Endodermal cell (in vitro differentiated cells): ENCODE measurements at places on chromosomes 1 and 21. TPM values are rescaled to one million over a fixed set of nuclear protein-coding genes. Genes with fewer than 3 reads are reported as not detected.
A peak's percentile ranks its signal among the peaks of the same experiment; 100 is the strongest.

DNA sequence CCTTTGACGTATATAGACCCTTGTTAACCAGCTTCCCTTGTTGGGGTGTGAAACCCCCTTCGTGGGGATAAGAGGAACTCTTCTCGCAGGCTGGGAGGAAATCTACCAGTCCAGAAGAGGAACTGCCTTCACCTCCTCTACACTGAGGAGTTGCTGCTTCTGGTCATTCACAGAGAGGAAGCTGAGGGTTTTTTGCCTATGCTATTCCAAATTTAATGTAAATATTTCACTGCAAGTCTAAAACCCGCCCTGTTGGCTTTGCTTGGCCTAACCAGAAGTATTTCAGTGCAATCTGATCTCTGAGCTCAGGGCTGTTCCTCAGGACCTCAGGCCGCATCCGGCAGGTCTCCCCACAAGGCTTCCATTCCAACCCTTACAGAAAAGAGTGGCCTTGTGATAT lies 150.1 kb downstream of the HIVEP3 start:
- no peaks in the 10 kb centered on the region for H3K27me3 ChIP-seq
- H3K27ac ChIP-seq: no peak overlapping the region
- no peak overlapping the region for H3K4me3 ChIP-seq
- no peak for DNase-seq
- H3K4me1 ChIP-seq: no peaks in the 10 kb centered on the region

The TMEM61 gene
- total RNA-seq: not detected in 3 replicates

The RAB42 gene
- 2.1 and 2.9 TPM in 2 replicates for total RNA-seq

DNA sequence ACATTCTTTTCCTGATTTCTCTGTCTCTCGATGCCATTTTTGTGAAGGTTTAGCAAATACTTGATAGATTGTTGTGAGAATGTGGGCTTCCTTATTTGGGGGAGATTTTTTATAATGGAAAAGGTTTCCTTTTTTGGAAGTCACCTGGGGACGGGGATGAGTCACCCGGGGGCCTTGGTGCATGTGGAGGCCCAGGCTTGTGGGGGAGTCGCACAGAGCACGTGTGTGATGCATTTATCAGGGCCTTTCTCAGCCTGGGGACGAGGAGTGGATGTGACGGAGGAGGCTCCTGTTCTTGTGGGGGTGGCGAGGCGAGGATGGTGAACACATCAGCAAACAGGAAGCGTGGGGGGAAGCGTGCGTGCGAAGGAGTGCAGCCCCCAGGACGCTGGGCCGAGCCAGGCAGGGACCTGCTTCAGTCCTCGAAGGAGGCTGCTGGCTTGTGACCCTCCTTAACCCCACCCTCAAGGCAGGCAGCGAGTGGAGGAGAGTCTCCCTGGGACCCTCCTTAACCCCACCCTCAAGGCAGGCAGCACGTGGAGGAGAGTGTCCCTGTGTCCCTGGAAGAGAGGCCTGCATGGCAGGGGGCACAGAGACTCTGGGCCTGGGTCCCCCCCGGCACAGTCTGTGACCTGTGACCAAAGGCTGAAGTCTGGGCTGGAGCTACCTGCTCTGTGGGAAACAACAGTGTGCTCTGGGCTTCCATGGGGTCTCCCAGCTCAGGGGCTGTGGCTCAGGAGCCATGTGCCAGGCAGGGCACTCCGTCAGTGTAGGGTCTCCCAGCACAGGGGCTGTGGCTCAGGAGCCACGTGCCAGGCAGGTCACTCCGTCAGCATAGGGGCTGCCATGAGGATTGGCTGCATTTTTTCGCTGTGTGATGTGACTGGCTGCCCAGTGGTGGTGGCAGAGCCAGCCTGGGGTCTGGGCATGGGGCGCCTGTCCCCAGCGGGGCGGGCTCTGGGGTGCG lies 57.2 kb downstream of the AGPAT3 start:
- no peaks in the 10 kb centered on the region for H3K27me3 ChIP-seq
- no peak overlapping the region for H3K27ac ChIP-seq
- no peaks in the 10 kb centered on the region for H3K36me3 ChIP-seq

DNA sequence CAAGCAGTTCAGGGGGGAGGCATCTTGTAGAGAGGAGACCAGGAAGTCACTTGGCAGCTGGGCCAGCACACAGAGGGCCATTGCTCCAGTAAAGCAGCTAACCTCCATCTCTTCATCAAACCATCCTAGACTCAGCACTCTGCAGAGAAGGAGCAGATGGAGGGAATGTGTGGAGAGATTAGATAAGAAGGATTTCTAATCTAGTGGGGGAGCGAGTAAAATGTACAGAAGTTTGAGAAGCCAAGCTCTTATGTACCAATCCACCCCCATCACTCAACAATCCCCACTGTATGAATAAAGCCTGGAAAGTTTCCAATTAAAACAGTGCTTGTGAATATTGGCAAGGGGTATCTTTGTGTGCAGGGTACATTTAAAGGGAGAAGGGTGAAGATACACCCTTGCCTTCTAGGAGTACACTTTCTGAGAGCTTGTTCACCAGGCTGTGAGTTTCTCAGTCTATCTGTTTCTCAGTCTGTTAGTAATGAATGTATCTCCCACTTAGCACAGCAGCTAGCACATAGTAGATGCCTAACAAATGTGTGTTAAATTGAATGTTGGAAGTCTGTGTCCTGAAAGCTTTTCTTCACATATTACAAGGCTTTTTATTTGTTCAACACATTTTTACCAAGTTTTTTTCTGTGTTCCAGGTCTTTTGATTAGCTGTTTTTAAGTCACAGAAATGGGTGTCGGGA lies 142.7 kb upstream of the UBE2U start:
- H3K4me1 ChIP-seq: peaks cover 4% of the 10 kb centered on the region
- no peak overlapping the region for H3K27ac ChIP-seq
- no peak for DNase-seq

The GCSAML gene
- not detected in 3 replicates for total RNA-seq

DNA sequence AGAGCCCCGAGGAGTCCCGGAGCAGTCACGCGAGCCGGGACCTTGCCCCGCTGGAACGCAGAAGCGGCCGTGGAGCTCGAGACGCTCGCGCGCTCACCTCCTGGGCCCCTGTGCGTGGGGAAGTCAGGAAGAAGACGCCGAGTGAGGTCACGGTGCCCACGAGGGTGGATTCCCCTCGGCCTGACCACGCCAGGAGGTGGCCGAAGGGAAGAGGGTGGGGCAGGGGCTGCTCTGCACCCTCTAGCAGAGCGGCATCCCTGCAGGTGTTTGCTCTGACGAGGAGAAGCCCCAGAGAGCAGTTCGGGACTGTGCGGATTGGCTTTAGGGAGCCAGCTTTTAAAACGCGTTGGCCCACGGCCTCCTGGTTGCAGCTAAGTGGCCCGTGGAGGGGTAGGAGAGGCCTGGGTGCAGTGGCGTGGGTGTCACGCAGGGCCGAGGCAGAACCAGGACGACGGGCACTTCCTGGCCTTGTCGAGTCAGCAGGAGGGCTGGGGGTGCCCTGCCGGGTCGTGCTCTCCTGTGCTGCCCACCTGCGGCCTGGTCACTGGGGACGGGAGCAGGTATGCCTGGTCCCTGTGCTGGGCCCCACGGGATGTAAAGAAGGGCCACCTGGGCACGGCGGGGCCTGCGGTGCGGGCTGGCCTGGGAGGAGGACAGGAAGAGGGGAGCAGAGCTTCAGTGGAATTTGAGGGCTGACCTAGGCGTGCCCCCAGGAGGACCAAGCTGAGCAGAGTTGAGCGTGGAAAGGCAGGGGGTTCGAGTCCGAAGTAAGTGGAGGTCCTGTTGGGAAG lies 1.0 kb downstream of the PDXK start:
- DNase-seq: peak; percentile 65
- peak overlapping the region; percentile 85 for H3K4me3 ChIP-seq
- H3K36me3 ChIP-seq: no peaks in the 10 kb centered on the region
- no peaks in the 10 kb centered on the region for H3K4me1 ChIP-seq
- no peak overlapping the region for H3K27ac ChIP-seq

The FMOD gene
- 2.9 and 3.5 TPM in 2 replicates for total RNA-seq

DNA sequence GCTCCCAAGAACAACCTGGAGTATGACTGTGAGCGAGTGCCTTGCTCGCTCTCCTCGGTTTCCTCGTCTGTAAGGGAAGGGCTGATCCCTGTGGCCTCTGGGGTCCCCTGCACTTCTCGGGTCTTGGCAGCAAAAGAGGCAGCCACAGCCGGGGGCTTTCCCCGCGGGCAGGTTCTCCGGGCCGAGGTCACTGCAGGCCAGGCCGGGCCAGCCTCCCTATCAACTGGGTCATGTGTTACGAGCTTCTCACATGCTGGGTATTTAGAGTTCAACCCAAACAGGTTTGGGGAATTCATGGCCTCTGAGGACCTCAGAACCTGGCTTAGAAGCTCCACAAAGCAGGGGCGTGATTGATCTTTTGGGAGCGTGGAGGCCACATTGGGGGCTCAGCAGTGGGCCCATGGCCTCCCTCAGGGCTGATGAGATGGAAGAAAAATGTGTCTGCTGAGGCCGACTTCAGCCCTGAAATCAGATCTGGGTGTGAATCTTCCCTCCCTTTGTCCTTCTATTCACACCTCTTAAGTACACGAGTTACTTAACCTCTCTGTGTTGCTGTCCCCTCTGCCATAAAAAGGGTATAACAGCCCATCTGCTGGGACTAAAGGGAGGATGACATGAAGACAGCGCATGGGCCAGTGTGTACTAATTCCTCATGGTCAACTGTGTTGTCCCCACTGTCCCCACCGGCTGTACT lies 103.7 kb downstream of the PRDM2 start:
- H3K27ac ChIP-seq: no peak overlapping the region
- H3K36me3 ChIP-seq: no peaks in the 10 kb centered on the region
- H3K4me1 ChIP-seq: no peaks in the 10 kb centered on the region
- no peak for DNase-seq
- H3K27me3 ChIP-seq: no peaks in the 10 kb centered on the region

The NKAIN1 gene
- total RNA-seq: 9.6 to 16.2 TPM (median 13.2 TPM) in 3 replicates

The TFAP2E gene
- total RNA-seq: 0.43 and 0.66 TPM in 2 replicates

The PSRC1 gene
- total RNA-seq: 39.5 to 72.7 TPM (median 71.0 TPM) in 3 replicates

The CCT8 gene
- 277 and 279 TPM in 2 replicates for total RNA-seq

The KRTAP19-7 gene
- total RNA-seq: not detected in 2 replicates

The MAP3K7CL gene
- total RNA-seq: not detected in 3 replicates

- peaks cover 71% of the 10 kb centered on the region for H3K36me3 ChIP-seq
- DNase-seq: no peak
- H3K4me3 ChIP-seq: no peak overlapping the region
- no peaks in the 10 kb centered on the region for H3K27me3 ChIP-seq
These were observed 19.4 kb downstream of the LDLRAD2 start for GRCh38 chr1:21831454-21831970.

DNA sequence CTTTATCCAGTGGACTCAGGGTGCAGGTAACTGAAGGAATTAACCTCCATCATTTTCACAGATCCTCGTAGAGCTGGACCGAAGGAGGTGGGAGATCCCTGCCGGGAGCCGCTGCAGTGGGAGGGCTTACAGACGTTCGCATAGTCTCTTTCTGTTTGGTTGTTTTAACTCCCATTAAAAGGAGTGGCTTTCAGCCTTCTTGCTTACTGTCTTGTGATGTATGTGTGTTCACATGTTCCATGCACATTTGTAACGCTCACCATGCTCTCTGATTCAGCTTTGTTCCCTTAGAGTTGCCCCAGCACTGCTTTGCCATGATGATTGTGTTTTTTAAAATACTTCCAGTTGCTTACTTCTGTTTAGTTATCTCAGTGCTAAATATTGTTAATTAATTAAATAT lies 85.8 kb downstream of the ADARB1 start:
- DNase-seq: peak; percentile 19
- no peaks in the 10 kb centered on the region for H3K27me3 ChIP-seq
- H3K4me3 ChIP-seq: no peak overlapping the region
- no peak overlapping the region for H3K27ac ChIP-seq
- no peaks in the 10 kb centered on the region for H3K36me3 ChIP-seq
- no peaks in the 10 kb centered on the region for H3K4me1 ChIP-seq

- H3K27me3 ChIP-seq: no peaks in the 10 kb centered on the region
- H3K4me1 ChIP-seq: no peaks in the 10 kb centered on the region
- no peak for DNase-seq
- H3K4me3 ChIP-seq: no peak overlapping the region
These were observed 20.7 kb downstream of the AGT start for GRCh38 chr1:230693221-230693620.

DNA sequence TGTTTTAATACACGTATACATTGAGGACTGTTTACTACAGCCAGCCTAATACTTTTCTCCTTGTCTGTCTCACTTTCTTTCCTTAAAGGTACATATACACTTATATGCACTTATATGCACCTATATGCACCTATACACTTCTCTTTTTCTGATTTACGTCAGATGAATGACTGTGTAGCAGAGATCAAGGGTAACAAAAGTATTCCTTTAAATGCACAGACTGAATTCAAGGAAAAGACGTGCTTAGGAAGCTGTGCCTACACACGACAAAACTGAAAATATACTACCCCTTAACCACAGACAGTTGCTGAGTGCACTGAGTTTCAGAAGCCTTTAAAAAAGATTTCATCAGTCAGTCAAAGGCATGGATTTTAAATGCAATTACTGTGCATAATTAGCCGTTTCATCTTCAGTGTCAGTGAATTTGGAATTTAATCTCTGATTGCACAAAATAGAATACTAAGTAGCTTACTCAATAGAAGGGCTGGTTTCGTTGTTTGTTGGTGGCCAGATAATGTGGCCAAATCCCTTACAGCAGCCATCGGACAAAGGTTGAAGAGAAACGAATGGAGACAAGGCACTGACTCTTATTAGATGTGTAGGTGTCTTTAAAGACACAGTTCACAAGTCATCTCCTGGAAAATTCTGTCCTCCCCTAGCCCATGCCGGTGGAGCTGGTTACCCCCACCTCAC lies 38.3 kb upstream of the TARBP1 start:
- peaks cover 6% of the 10 kb centered on the region for H3K4me1 ChIP-seq
- H3K27me3 ChIP-seq: no peaks in the 10 kb centered on the region
- H3K27ac ChIP-seq: no peak overlapping the region
- H3K36me3 ChIP-seq: no peaks in the 10 kb centered on the region

The RSPO1 gene
- not detected in 2 replicates for total RNA-seq

The LIN28A gene
- 997 and 1,041 TPM in 2 replicates for total RNA-seq

- H3K4me1 ChIP-seq: no peaks in the 10 kb centered on the region
- H3K36me3 ChIP-seq: no peaks in the 10 kb centered on the region
- no peak for DNase-seq
- no peak overlapping the region for H3K27ac ChIP-seq
These were observed 31.4 kb upstream of the LGALS8 start for GRCh38 chr1:236492378-236492777.

DNA sequence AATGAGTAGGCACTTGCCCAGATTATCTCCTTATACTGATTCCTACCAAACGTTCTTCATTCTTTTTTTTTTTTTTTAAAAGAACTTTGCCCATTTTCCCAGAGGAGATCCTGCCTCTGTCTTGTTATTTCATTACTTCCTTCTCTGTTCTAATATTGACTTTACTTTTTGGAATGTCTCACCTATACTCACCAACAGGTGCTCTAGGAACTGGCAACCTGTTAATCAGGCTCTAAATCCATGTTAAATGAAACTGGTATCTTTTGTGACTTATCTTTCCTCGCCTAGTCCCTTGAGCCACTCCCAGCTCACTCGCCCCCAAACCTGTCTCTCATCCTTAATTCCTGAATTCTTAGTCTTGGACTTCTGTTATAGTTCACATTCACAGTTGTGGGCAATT lies 1.2 kb upstream of the CRCT1 start:
- H3K36me3 ChIP-seq: no peaks in the 10 kb centered on the region
- H3K4me3 ChIP-seq: no peak overlapping the region
- no peak overlapping the region for H3K27ac ChIP-seq
- DNase-seq: no peak
- no peaks in the 10 kb centered on the region for H3K27me3 ChIP-seq

GRCh38 chr1:5221451-5221850 lies 567.0 kb downstream of the AJAP1 start:
- no peak overlapping the region for H3K27ac ChIP-seq
- H3K36me3 ChIP-seq: no peaks in the 10 kb centered on the region
- peaks cover 8% of the 10 kb centered on the region for H3K4me1 ChIP-seq
- DNase-seq: no peak
- no peaks in the 10 kb centered on the region for H3K27me3 ChIP-seq
